ENCODE measurements at places on chromosomes 4 and X. TPM values are rescaled to one million over a fixed set of nuclear protein-coding genes. Genes with fewer than 3 reads are reported as not detected.

GRCh38 chrX:85327060-85327333 lies 52.5 kb downstream of the POF1B start:
- no peak for DNase-seq
- H3K27me3 ChIP-seq: no peaks in the 10 kb centered on the region
- H3K27ac ChIP-seq: no peak overlapping the region
- H3K4me3 ChIP-seq: no peak overlapping the region
- H3K36me3 ChIP-seq: no peaks in the 10 kb centered on the region
- H3K4me1 ChIP-seq: no peaks in the 10 kb centered on the region

- H3K36me3 ChIP-seq: no peaks in the 10 kb centered on the region
- H3K4me3 ChIP-seq: no peak overlapping the region
Measured at GRCh38 chr4:154107337-154107736, 318.5 kb upstream of the SFRP2 start.

- no peak overlapping the region for H3K27ac ChIP-seq
- H3K4me3 ChIP-seq: no peak overlapping the region
- H3K4me1 ChIP-seq: no peaks in the 10 kb centered on the region
- H3K36me3 ChIP-seq: no peaks in the 10 kb centered on the region
Measured at GRCh38 chr4:138716559-138717335, 298.8 kb upstream of the NOCT start.

DNA sequence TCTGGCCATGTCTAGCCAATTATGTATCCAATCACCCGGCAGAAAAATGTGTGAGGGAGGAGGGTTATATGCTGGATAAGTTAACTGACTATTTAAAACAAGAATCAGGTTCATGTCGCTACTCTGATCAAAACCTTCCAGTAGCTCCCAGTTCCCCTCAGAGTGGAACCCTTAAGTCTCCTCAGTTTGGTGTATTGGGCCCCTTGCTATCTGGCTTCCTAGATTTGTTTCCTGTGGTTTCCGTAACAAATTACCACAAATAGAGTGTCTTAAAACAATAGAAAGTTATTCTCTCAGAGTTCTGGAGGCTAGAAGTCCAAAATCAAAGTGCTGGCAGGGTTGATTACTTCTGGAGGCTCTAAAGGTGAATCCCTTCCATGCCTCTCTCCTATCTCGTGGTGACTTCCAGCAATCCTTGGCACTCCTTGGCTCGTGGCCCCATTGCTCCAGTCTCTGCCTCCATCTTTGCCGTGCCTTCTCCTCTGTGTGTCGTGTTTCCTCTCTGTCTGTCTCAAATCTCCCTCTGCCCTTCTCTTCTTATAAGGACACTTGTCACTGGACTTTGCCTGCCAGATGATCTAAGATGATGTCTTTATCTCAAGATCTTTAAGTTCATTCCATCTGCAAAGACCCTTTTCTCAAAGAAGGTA lies 10.5 kb upstream of the ENPP6 start:
- no peaks in the 10 kb centered on the region for H3K36me3 ChIP-seq
- H3K4me3 ChIP-seq: no peak overlapping the region
- no peak for DNase-seq
- H3K27me3 ChIP-seq: no peaks in the 10 kb centered on the region

- DNase-seq: no peak
- no peaks in the 10 kb centered on the region for H3K36me3 ChIP-seq
- H3K4me3 ChIP-seq: no peak overlapping the region
- H3K27ac ChIP-seq: no peak overlapping the region
- no peaks in the 10 kb centered on the region for H3K27me3 ChIP-seq
- no peaks in the 10 kb centered on the region for H3K4me1 ChIP-seq
Measured at GRCh38 chr4:178296669-178297068, 854.4 kb upstream of the AGA start.

Gene NLGN3
- total RNA-seq: 0.84 TPM

Gene SAGE1
- total RNA-seq: not detected

Gene SUPT20HL1
- not detected for total RNA-seq

DNA sequence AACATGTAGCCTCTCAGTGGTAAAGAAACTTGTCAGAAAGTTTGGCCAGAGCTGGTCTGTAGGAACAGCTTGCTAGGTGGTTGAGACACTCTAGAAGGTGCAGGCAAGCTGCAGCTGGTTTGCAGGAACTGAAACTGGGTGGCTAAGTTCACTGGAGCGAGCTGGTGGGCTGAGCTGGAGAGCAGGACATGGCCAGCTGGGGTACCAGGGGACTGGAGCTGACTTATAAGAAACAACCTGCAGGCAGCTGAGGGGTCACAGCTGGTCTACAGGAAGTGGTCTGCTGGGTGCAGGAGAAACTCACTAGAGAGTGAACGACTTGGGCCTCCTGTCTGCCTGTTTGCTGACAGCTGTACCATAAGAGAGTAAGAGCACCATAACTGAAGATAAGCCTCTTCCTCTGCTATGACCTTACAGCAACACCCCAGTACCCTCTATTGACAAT lies 157.1 kb upstream of the LNX1 start:
- DNase-seq: no peak
- no peak overlapping the region for H3K27ac ChIP-seq
- no peaks in the 10 kb centered on the region for H3K36me3 ChIP-seq
- H3K4me3 ChIP-seq: no peak overlapping the region
